Ascending aorta (tissue), 2 donors: ENCODE measurements at places on chromosomes 12 and 14.

DNA sequence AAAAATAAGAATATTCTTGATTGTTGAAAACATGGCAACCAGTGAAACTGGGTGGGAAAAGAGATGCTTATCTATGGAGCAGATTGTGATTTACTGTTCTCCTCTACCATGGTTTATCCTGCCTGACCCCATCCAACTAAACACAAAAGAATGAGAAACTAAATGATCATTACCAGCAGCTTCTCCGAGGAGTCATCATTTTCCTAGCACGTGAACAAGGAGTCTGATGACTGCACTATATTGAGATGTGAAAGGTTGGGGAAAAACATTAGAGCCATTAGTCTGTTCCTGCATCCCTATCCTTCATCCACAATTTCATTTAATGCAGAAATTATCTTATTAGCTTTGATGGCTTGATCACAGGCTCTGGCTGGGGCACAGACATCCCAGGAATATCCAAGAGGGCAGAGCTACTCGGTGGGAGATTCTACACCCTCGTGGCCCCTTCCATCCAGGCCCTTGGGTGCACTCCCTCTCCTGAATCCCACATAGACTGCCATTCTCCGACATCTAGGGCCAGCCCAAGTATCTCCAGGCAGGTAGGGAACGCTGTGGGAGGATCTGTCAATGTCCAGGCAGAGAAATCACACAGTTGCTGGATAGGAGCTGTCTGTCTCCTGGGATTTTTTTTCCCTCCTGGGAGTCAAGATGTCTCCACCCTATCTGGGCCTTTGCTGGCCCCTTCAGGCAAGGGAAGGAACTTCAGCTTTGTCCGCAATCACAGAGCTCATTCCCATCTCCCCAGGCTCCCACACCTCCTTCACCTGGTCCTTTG lies 43.3 kb upstream of the DHRS4 start:
- DNase-seq: no peak

DNA sequence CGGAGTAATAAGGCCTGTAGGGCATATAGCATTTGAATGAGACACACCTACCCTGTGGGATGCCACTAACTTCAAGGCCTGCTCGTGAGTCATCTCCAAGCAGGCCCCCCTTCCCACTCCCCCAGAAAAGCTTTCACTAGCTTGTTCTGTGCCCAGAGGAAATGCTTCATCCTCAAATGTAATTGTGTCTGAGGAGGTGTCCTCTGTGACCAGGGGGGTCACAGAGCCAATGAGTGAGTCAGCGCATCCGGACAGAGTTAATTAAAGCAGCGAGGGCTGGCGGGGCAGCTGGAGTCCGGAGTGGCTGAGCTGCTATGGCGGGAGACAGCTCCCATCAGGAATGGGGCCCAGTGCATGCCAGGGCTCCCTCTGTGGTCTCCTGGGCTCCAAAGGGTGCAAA lies 27.0 kb upstream of the ESRRB start:
- DNase-seq: no peak

DNA sequence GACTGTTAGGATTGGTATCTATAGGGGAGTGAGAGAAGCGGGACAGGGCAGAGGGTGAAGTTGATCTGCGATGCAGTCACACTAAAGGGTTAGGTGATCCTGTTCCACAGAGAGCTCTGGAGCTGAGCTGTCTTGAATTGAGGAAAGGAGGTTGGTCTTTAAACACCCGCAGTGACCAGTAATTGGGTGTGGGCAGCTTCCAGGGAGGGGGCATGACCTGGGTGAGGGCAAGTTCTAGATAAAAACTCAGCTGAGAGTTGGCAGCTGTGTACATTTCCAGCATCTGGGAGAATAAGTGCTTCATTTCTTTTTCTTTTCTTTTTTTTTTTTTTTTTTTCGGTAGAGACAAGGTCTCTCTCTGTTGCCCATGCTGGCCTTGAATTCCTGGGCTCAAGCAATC lies 35.1 kb downstream of the RDH12 start:
- no peak for DNase-seq

GRCh38 chr14:70651522-70651921 lies 9.8 kb downstream of the TTC9 start:
- DNase-seq: no peak

DNA sequence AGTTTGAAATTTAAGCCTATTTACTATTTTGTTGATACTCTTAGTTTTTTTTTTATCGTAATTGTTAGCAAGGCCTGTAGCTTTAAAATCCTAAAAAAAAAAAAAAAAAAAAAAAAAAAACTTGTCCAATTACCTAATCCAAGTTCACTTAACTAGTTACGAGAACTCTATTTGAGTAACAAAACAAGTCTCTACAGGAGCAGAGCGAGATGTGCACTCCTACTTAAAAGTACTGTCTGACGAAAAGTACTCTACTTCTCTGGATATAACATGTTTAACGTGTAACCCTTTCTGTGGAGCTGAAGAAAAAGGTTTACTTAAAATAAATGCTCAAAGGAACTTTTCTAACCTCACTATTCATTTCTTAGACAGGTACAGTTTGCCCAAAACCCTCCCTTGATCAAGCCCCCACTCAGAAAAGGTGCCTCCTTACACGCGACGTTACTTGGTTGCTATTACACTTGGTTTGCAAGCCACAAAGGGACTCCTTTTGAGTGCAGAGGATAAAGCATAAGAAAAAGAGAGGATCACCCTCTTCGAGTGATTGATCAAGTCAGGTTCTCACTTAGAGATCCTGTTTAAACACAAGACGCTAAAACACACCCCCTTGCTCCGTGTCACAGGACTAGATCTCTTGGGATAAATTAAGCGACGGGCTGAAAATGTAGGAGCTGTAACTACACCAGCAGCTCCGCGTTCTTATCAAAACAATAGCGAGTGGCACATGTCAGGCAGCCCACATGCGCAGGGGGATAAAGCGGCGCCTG lies 2.2 kb downstream of the BAZ1A start:
- DNase-seq: no peak

DNA sequence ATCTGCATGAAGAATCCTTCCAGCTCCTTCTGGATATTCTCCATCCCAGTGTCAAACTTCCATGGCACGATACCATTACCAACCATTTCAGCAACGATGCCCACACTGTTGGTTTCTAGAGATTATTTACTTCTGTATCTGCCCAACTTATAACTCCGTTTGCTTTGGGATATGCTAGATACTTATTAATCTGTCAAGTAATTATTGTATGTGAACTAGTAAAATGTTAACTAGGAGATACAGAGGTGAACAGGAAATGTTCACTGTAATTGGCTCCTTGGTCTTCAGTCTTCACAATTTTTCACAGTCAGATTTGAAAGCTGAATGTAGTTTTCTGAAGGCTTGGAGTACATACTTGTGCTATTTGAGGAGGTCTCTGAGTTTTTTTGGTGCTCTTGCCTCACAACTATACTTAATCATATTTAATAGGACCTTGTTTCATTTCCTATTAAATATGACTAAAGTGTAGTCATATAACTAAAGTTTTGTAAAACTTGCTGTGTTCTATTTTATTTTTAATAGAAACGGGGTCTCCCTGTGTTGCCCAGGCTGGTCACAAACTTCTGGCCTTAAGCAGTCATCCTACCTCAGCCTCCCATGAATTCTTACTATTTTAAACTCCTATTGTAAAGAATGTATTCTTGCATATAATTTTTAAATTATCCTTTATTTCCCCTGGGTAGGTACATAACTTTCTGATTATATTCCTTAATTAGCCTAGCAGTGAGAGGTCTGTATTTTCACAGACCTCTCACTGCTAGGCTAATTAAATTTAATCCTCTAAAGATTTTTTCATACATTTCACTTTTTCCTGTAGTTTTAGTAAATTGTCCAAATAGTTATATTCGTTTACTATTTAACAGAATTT lies 79.7 kb downstream of the FGD4 start:
- DNase-seq: no peak
